ENCODE measurements at places on chromosomes 3 and 15.

GRCh38 chr15:58475573-58476524, 44.1 kb downstream of the LIPC start:
- DNase-seq: peak; percentile 15

- DNase-seq: peak; percentile 25
Measured at GRCh38 chr3:13040361-13041074, 32.7 kb downstream of the IQSEC1 start.

- DNase-seq: no peak
Measured at GRCh38 chr15:96344060-96344705, 13.7 kb downstream of the NR2F2 start.

DNA sequence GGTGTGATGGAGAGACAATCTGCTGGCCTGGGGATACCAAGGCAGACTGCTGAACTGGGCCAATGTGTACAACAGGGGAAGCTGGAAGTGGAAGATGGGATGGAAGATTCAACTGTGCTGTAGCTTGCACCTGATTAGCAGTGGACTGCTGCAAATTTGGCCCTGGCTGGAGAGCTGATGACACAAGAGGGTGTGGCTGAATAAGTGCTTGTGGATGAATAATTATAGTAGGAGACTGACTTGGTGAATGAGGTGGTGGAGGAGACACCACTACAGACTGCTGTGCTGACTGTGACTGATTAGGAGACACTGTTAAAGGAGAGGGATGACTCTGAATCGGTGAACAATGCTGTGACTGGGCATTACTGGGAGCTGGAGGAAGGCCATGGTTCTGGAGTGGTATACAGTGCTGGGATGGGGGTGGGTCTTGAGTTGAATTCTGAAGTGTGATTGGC, 52.5 kb downstream of the PHC3 start:
- peak; percentile 19 for DNase-seq

- DNase-seq: peak; percentile 77
Measured at GRCh38 chr15:82810890-82811426, 1.5 kb downstream of the WHAMM start.

DNA sequence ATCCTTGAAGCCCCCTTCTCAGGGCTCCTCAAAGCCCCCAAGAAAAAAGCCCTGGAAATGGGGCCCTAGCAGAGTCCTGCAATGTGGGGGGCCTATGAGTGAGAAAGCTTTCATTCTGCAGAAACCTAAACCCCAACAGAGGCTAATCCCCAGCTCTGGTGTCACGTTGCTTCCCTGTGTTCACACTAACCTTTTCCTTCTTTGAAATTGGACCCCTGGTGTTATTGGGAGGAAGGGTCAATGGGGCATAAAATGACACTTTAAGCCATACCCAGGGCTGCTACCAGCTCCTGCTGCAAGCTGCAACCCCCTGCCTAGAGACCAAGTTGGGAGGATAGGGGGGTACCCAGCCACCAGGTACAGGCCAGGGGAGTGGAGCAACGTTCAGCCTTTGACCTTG, 2.1 kb downstream of the CYP1A2 start:
- no peak for DNase-seq

DNA sequence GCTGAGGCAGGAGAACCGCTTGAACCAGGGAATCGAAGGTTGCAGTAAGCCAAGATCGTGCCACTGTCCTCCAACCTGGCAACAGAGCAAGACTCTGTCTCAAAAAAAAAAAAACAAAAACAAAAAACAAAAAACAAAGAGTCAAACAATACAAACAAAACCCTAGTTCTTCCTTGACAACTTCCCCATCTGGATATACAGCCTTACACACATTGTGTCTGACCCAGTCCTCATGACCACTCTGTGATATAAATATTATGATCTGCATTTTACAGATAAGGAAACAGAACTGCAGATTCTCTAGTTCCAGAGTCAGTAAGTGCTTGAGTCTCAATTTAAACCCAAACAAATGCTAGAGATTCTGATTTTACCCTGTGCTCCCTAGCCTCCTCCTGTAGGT, 4.8 kb upstream of the ESYT3 start:
- DNase-seq: peak; percentile 77

DNA sequence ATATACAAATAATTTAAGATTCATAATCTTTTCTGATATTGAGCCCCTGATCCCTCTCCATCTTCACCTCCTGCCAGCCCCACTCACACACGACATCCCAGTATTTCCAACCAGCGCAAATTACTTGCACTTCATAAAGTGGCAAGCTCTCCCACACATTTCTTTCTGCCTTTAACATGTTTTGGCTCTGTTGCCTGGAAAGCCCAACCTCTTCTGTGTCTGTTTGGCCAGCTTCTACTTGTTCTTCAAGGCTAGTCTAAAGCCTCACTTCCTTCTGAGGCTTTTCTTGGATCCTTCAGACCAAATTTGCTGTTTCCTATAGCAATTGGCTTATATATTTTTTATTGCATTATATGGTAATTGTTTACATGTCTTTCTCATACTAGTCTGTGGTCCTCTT, 5.1 kb upstream of the TM6SF1 start:
- DNase-seq: no peak

DNA sequence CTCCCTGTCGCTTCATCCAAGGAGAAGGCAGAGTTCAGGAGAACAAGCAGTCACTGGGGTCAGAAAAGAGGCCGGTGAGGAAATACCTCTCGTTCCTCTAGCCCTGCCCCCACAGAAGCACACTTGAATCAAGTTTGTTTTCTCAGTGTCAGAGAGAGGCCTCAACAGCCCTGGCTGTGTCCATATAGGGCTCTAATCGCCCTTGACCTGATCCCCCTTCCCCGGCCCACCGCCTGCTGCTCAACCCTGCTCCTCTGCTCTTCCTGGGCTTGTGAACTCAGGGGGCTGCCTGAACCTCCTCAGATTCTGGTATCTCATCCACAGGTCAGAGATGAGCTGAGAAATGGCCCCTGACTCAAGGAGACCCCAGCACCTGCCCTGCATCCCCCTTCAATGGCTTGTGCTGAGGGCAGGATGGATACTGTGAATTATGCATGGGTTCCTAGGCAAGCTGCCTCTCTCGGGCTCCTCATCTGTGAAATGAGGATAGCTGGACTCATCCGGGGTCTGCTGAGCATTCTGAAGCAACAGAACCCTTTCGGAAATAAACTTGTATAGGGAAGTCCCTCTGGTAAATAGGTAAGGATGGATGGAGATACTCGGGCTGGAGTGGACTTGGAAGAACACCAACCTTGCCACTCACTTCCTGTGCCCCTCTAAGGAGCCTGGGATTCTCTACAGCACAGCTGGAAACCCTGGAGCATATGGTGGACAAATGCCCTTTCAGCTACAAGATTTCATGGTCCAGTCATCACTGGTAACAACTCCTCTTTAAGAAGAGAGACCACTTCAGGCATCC, 147.5 kb downstream of the STT3B start:
- no peak for DNase-seq

- DNase-seq: no peak
Measured at GRCh38 chr3:88036221-88036620, 22.6 kb downstream of the CGGBP1 start.

DNA sequence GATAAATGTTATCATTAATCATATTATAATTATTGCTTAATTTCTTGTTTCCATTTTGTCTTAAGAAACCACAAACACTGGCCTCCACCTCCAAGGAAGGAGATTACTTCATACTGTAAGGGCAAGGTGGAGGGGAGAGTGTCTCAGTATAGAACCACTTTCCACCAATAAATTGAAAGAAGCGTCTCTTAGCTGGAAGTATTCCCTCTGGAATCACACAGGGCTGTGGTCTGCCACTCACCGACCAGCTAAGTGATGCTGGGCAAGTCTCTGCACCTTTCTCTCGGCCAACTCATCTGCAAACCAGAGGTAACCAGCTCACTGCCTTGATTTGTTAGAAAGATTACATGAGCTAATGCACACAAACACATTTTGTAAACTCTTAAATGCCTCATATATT, 63.1 kb downstream of the EIF4E3 start:
- DNase-seq: no peak

DNA sequence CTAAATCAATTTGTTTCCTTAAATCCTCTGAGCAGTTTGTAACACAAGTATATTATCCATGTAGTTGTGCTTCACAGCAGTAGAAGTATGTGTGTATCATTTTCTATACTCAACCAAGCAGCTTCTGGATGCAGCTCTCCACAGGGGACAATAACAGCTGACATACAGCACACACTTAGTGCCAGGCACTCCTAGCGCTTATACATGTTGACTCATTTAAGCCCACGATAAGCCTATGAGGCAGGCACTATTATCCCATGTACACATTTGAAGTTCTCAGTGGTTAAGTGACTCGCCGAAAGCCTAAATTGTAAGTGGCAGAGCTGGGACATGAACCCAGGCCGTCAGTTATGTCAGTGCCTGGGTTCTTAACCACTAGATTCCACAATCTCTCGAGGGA, 20.3 kb upstream of the LPP start:
- DNase-seq: no peak

GRCh38 chr3:109707617-109708016, 370.3 kb upstream of the DPPA4 start:
- DNase-seq: no peak

DNA sequence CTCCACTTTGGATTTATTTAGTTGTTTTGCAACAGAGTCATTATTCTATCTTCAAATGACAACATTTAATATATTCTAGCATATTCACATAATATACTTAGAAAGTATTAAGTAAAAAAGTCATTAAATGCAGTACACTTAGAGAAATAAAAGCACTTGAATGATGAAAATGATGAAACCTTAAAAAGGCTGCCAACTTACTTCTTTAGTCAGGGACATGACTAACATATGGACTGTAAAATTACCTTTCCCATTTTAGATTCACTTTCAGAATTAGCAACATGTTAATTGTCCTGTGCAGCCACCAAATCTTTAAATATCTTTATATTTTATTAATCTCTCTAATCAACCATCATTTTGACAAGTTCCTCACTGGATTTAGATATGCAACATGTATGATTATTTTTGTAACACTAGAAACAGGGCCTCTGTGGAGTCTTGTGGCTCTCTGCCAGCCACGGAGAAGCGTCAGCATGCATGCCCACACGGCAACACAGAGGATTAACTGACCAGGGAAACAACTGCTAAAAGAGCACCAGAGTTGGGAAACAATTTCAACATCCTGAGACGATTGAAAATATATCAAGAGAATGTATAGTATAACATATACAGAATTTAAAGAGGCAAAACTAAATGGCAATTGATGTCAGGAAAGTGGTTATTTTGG, 95.7 kb downstream of the ANO10 start:
- no peak for DNase-seq

- DNase-seq: no peak
Measured at GRCh38 chr3:149460117-149460516, 14.4 kb upstream of the TM4SF4 start.

GRCh38 chr3:20622304-20622703, 436.3 kb upstream of the SGO1 start:
- no peak for DNase-seq

GRCh38 chr3:24181256-24181655, 236.2 kb downstream of the NR1D2 start:
- no peak for DNase-seq

- DNase-seq: no peak
Measured at GRCh38 chr3:127059072-127059471, 76.2 kb downstream of the PLXNA1 start.

DNA sequence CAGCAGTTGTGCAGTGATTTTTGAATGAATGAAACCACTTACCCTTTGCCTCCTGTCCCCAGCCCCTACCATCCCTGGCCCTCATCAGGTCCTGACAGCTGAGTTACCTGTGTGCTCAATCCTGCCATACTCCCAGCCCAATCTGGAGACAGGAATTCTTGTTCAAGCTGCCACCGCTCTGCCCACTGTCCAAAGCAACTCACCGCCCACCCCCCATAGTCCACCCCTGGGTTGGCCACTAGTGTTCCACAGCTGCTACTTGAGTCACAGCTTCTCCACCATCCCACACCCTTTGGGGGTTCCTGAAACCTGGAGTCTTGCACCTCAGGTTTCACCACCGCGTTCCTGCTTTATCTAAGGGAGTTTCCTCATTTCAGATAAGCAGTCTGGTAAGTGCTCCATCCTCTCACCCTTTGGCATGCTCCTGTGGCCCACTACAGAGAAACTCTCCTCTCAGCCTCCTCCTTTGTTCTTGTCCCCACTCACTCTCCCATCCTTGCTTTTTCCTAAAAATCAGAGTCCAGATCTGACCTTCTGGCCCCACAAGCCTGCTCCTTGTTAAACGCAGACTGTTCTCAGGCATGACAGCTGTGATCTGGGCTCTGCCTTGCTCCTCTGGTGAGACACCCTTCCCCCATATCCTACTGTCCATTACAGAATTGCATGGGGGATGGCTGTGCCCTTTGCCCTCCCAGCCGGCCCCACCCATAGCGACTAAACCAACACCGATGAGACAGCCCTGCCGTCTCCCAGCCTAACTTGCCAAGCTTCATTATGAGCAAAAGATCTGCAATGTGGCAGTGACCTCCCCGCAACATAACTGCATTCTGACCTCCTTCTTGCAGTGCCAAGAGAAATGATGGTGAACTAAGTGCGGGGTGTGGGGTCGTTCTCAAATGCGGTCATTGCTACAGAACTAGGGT, 50.0 kb downstream of the CYP19A1 start:
- no peak for DNase-seq

DNA sequence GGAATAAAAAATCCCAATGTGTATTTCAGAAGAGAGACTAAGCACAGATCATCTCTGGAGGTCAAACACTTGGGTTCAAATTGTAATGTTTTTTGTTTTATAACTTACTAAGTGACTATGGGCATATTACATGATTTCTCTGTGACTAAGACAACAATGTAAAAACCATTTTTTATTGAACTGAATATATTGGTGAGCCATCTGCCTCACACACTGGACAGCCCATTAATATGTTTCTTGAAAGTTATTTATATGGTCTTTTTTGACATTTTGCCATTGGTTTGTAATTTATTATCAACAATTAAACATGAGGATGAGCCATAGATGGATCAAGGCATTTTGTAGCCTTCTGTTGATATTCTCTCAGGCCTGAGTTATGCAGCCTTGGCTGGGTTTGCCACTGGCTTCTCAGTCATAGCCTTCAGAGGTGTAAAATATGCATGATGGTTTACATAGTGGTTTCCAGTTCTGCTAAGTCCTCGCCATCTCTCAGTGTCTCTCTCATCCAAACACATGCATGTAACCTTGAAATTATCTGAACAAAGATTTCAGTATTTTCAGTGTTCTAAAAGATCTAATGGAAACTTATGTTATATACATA, 997.2 kb downstream of the DIPK2A start:
- DNase-seq: no peak

GRCh38 chr3:71232175-71232679, 351.3 kb downstream of the FOXP1 start:
- DNase-seq: no peak

GRCh38 chr3:169510693-169511010, 152.9 kb downstream of the MECOM start:
- peak; percentile 35 for DNase-seq

- peak; percentile 93 for DNase-seq
Measured at GRCh38 chr15:58770519-58770856, 614 bp upstream of the MINDY2 start.

All from OCI-M1 (cell line).